Renal cortex interstitium (tissue), 15 donors: ENCODE measurements at places on chromosomes 7 and 10. TPM values are rescaled to one million over a fixed set of nuclear protein-coding genes. Genes with fewer than 3 reads are reported as not detected.

The TRIM50 gene
- 0.23 TPM for polyA plus RNA-seq

The ABCB4 gene
- polyA plus RNA-seq, result 3.3 TPM

The PNLIPRP3 gene
- not detected for polyA plus RNA-seq

The BMPER gene
- polyA plus RNA-seq, result 29.1 TPM

DNA sequence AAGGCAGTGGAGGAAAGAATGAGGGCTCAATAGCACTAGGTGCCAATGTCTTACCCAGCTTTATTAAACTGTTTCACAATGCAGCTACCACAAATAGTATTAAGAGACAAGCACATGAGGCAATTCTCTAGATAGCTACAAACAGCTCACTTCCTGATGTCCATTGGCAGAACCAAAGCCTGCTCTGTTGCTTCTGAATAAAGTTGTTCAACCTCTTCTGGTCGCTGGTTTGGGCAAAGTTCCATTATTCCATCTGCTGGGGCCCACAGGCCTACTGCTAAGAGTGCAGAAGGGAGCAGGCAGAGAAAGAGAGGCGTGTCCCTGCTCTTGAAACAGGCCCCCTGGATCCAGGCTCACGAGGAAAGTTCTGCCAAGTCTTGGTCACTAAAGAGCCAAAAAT lies 173.9 kb downstream of the ZNF438 start:
- DNase-seq, result no peak

DNA sequence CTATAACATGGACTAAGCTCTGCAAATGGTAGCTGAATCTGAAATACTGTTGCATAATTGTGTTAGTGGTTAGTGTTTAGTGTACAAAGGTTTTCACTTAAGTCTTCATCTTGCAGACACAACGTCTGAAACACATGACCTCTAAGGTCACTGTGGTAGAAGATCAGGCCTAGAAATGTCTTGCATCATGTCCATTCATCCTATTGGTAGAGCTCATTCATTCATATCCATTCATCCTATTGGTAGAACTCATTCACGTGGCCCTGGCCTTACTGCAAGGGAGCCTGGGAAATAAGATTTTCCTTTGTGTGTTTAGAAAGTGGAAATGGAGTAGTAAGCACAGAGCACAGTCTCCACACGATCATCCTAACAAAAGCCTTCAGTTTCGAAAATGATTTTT lies 485.8 kb downstream of the PLXNA4 start:
- no peak for DNase-seq

DNA sequence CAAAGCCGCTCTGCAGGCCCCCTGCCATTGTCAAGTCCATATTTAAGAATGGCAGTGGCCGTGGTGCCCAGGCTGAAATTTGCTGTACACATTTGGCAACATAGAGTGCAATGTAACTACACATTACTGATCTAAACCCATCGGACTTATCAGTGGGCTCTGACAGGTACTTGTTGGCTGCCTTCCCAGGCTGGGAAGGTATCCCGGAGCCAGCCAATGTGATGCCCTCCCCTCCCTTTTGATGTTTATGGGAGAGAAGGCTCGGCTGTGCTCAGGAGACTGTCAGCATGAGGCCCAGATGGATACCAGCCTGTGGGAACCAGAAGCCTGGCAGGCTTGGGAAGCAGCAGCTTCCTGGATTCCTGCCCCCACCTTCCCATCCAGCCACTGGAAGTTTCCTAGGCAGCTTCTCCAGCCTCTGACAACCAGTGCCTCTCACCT lies 146.1 kb upstream of the TCF7L2 start:
- DNase-seq, result no peak

GRCh38 chr10:21827308-21827707 lies 176.2 kb downstream of the DNAJC1 start:
- DNase-seq, result no peak

- DNase-seq, result no peak
Observed at GRCh38 chr10:4212111-4212630, 427.2 kb upstream of the KLF6 start.

- DNase-seq, result no peak
Observed at GRCh38 chr7:47091141-47091540, 490.8 kb downstream of the TNS3 start.
